CD4-positive, CD25-positive, alpha-beta regulatory T cell (primary cell): ENCODE measurements at places on chromosomes 5 and 9. TPM values are rescaled to one million over a fixed set of nuclear protein-coding genes. Genes with fewer than 3 reads are reported as not detected.

ADGRD2 gene
- not detected for polyA plus RNA-seq

VCAN gene
- 0.85 TPM for polyA plus RNA-seq

CER1 gene
- polyA plus RNA-seq, result not detected

SLC36A2 gene
- polyA plus RNA-seq, result not detected

RXRA gene
- 2.1 TPM for polyA plus RNA-seq

- peaks cover 21% of the 10 kb centered on the region for H3K4me1 ChIP-seq
- no peak overlapping the region for H3K27ac ChIP-seq
- no peak overlapping the region for H3K4me3 ChIP-seq
- peaks cover 24% of the 10 kb centered on the region for H3K36me3 ChIP-seq
- no peaks in the 10 kb centered on the region for H3K27me3 ChIP-seq
These were observed 5.9 kb upstream of the CFAP90 start for GRCh38 chr5:7856855-7857254.

GRCh38 chr9:88530051-88530450, 4.9 kb upstream of the NXNL2 start:
- no peak for DNase-seq
- no peak overlapping the region for H3K4me3 ChIP-seq
- H3K4me1 ChIP-seq, result peaks cover 2% of the 10 kb centered on the region
- no peaks in the 10 kb centered on the region for H3K27me3 ChIP-seq

DNA sequence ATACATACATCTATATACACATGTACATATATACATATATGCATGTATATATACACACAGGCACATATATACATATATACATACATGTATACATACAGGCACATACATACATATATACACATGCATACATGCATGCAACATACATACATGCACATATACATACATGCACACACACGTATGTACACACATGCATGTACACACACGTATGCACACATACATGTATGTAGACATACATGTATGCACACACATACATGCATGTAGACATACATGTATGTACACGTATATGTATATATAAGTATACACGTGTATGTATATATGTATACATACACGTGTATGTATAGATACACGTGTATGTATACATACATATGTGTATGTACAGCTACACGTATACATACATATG, 617.0 kb downstream of the RAB3C start:
- no peak overlapping the region for H3K27ac ChIP-seq
- DNase-seq, result no peak
- no peaks in the 10 kb centered on the region for H3K27me3 ChIP-seq
- H3K4me1 ChIP-seq, result no peaks in the 10 kb centered on the region
- H3K4me3 ChIP-seq, result no peak overlapping the region

DNA sequence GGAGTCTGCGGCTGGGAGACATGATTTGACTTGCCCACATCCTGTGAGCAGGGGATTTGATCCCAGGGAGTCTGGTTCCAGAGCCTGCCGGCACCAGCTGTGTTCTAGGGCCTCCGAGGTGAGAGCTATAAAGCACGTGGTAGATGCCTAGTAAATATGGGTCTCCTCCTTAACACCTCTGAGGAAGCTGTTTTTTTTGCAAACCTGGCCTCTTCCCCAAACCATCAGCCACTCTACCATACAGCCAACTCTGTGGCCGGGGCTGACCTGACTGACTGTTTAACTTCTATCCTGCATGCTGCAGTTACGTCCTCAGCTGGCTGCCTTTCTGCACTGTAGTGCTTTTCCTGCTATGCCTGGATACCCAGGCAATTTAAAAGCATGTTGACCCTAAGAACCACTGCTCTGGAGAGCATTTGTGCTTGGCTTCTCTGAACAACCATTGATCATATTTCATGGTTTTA, 220.5 kb downstream of the SLIT3 start:
- DNase-seq, result no peak
- no peak overlapping the region for H3K4me3 ChIP-seq
- H3K27ac ChIP-seq, result no peak overlapping the region
- H3K4me1 ChIP-seq, result no peaks in the 10 kb centered on the region

- peaks cover 3% of the 10 kb centered on the region for H3K27me3 ChIP-seq
- H3K4me1 ChIP-seq, result peaks cover 9% of the 10 kb centered on the region
- peak; percentile 23 for DNase-seq
- H3K36me3 ChIP-seq, result no peaks in the 10 kb centered on the region
- H3K4me3 ChIP-seq, result peak overlapping the region; percentile 16
These were observed 121.2 kb downstream of the CEMIP2 start for GRCh38 chr9:71647094-71647591.
